ENCODE measurements at places on chromosomes 11 and 22.

- no peak for DNase-seq
Measured at GRCh38 chr11:563812-564578, 3.2 kb downstream of the RASSF7 start.

DNA sequence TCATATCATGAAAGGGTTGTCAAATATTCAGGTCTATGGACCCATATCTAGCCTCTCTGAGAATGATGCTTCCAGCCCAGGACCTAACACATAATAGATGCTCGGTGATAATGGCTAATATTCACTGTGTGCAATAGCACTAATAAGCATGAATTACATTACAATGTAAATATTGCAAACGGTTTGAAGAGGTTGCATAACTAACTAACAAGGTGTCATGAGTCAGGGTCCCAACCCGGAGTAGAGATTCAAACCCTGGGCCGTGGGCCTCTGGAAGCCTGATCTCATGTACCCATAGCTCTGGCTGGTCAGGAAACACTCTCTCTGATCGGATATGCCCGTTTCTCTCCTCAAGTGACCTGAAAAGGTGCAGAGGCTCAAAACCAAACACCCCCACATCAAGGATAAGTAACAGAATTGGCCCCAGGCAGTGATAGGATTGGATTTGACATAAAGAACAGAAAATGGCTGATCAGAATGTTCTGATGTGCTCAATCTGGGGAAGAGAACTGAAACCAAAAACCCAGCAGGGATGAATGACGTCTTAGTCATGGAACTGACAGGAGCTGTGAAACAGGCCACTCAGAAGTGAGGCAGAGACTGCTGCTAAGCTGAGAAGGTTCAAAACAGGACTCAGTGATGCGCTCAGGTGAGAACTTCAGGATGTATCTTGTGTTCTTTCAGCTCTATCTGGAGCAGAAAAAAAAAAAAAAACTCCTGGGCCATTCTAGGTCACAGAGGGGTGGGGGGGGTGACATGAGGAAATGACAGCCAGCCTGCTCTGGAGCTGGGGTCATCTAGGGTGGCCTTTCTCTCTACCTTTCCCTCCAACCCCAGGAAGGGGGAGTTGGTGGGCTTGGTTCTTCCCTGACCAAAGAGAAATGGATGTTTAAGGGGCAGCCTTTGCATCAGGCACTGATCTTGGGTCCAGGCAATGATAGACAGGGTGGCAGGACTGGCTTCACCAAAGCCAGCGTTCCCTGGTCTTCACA is 6.6 kb upstream of the KCTD17 start:
- no peak for DNase-seq

DNA sequence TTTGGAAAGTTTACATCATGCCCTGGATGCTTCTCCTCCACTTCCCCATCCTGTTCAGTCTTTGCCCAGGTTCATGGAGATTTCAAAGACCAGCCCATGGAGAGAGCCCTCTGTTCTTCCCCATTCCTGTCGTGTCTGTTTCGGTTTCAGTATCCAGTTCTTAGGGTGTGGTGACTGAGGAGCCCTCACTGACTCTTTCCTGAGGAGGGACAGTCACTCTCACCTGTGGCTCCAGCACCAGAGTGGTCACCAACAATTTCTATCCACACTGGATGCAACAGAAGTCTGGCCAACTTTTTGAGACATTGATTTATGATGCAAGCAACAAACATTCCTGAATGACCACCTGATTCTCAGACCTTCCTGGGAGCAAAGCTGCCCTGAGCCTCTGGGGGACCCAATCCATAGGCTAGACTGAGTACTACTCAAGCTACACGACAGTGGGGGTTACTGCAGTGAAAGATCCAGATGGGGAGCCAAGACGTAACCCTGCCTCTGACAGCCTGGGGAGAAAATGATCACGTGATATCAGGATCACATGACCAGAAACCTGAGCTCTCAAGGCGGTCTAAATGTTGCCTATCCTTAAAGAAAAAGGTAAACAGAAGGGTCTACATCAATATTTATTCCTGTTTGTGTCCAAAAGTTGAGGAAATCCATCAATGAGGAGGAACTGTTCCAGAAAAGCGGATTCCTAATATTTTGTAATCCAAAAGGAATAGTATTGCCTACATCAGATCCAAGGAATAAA is 76.2 kb upstream of the VPREB1 start:
- no peak for DNase-seq

GRCh38 chr22:28137036-28137435 is 218.0 kb upstream of the PITPNB start:
- DNase-seq: no peak

GRCh38 chr11:112871909-112872500 is 89.2 kb upstream of the NCAM1 start:
- DNase-seq: no peak

DNA sequence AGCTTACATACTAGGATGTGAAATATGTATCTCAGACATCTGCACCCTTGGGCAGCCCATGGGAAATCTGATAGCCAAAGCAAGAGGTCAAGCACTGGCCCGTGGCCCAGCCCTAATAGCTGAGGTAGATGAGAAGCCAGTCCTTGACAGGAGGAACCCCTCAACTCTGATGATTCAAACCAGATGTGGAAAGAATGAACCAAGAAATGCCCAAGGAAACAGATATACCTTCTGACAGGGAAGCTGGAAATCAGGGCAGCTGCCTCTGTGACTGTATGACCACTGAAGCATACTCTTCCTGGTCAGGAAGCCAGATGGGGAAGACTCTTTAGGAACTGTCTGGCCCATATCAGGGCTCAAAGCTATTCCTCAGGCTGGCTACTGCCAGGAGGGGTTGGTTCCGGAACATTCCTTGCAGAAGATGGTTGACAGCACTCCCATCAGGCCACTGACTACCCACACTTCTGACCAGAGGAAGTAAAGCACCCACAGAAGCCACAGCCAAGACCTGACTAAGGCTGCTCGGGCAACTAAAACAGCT is 124.2 kb downstream of the SWAP70 start:
- no peak for DNase-seq

DNA sequence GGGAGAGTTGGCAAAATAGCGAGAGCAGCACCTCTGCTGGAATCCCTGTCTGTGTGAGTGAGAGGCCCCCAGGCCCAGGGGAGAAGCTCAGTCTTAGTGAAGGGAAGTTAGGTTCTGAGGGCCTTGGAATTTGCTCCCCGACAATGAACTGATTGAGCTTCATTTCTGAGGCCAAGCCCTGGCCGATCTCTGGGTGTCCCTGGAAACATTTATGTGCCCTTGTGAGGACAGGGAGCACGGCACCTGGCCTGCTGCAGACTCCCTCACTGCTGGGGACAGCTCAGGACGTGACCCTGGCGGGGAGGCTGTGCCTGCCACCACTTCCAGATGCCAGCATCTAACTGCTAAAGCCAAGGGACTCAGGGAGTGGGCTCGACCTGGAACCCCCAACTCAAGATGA is 52.0 kb downstream of the ARHGAP8 start:
- DNase-seq: no peak

DNA sequence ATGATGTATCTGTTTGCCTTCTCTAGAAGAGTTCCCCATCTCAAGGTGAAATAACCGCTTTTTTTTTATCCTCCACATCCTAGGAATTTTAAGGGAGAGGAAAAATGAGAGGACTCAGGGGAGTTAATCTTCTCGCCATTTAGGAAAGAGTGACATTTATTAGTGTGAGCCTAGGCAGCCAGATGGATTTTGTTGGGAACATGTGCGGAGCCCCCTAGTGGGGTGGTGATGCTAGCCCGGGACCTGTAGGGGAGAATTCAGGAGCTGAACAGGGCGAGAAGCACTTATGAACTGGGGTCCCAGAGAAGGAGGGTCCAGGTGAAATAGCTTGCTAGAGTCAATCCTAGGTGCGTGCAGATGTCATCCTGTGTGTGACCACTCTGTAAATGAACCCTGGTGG is 10.7 kb downstream of the IL17RA start:
- no peak for DNase-seq

DNA sequence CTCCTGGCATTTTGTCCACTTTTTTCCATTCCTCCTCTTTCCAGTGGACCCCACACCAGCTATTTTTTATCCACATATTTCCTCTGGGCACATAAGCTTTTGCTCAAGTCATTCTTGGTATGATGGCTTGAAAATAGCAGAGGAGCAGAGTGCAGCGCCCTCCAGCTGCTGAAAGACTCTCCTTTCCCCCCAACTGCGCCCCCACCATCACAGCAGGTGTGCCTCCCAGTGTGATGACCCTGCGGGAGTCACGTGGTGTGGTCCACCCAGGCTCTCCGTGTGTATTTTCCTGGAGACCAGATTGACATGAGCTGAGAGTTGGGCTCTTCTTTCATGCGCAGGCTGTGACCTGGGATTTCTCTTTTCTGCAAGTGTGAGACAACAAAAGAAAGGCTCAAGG is 1241.6 kb downstream of the TBC1D22A start:
- no peak for DNase-seq

- DNase-seq: no peak
Measured at GRCh38 chr11:23789200-23789853, 707.5 kb upstream of the LUZP2 start.

DNA sequence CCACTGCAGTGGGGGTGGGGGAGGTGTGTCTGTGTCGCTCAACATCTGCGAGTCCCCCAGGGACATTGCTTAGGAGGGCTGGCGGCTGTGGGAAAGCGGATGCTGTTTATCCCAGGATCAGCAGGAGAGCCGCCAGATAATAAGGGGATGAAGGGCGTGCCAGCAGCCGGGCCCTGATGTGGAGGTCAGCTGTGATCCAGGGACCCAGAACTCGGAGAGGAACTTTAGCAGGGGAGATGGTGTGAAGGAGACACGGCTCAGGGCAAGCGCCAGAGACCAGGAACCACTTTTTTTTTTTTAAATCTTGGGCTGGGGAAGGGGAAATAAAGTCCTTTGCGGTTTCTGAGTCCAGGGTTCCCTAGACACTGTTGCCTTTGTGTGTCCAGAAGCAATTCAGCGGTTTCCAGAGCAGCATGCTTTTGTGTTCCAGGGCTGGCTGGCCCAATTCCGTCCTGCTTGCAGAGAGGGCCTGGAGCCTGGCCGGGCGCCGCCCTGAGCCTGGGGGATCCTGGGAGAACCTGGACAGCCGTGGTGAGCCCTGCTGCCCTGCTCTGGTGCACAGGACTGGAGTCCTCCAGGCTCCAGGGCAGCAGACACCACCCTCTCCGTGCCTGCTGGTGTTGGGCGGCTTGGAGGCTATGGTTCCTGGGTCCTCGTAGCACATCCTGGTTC is at the start of gene GRAMD4:
Gene GRAMD4, plus strand, starts transcription at position 557 of the 672 bp plus-strand sequence. CDS start 6,414 bp downstream, outside the sequence.
- no peak for DNase-seq

DNA sequence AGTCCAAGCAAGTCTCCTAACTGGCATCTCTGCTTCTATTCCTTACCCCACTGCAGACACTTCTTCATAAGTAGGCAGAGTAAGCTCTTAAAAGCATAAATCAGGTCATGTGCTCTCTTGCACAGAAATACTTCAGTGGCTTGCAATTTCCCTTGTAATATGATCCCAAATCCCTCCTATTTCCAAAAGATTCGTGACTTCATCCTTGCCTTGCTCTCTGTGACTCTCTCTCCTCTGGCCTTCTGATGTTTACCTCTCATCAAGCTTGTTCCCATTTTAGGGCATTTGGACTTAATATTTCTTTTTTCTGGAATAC is 37.4 kb upstream of the NCR3LG1 start:
- DNase-seq: no peak

GRCh38 chr11:73308003-73308960 is at the start of gene ARHGEF17:
Gene ARHGEF17 (plus strand): TSS chr11:73308276. CDS start chr11:73308639, 363 bp downstream.
- DNase-seq: peak; percentile 10

- DNase-seq: no peak
Measured at GRCh38 chr11:64747961-64748665, 4.2 kb upstream of the RASGRP2 start.

DNA sequence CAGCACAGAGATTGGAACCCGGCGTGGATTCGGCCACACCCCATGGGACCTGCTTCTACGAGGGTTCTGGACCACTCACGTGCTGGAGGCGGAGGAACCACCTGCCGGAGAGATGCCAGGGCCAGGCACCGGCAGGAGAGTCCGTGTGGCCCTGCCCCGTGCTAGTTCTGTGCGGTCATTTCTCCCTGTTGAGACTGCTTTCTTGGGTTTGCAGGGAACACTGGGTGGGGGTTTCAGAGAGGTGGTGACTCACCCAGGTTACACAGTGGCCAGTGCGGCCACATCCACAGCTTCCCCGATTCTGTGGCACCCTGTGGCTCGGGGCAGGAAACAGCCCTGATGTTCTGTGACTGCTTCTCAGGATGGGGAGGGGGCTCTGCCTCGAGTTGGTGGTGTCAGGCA is 3.6 kb upstream of the PHLDA2 start:
- DNase-seq: no peak

- no peak for DNase-seq
Measured at GRCh38 chr11:66510990-66511339, 530 bp downstream of the BBS1 start.

DNA sequence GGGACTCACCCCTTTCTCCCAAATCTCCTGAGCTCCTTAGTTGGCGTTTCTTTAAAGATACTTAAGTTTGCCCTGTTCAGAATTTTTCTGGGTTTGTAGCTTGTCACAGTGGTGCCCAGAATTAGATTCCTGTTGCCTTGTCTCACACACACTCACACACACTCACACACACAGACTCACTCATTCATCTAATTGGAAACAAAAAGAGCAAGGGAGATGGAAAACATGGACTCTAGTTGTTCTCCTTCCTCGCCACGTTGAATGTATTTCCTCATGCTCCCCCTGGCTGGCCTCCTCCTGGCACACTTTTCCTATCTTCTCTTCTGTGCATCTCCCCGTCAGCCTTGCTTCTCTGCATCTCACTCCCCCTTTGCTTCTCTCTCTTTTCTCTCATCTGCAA is 752.3 kb downstream of the NTM start:
- DNase-seq: no peak

- no peak for DNase-seq
Measured at GRCh38 chr11:86795949-86796348, 4.4 kb upstream of the PRSS23 start.

- DNase-seq: no peak
Measured at GRCh38 chr11:113410414-113411135, 23.0 kb downstream of the ANKK1 start.

- DNase-seq: no peak
Measured at GRCh38 chr11:48051217-48051830, 71.0 kb downstream of the PTPRJ start.

DNA sequence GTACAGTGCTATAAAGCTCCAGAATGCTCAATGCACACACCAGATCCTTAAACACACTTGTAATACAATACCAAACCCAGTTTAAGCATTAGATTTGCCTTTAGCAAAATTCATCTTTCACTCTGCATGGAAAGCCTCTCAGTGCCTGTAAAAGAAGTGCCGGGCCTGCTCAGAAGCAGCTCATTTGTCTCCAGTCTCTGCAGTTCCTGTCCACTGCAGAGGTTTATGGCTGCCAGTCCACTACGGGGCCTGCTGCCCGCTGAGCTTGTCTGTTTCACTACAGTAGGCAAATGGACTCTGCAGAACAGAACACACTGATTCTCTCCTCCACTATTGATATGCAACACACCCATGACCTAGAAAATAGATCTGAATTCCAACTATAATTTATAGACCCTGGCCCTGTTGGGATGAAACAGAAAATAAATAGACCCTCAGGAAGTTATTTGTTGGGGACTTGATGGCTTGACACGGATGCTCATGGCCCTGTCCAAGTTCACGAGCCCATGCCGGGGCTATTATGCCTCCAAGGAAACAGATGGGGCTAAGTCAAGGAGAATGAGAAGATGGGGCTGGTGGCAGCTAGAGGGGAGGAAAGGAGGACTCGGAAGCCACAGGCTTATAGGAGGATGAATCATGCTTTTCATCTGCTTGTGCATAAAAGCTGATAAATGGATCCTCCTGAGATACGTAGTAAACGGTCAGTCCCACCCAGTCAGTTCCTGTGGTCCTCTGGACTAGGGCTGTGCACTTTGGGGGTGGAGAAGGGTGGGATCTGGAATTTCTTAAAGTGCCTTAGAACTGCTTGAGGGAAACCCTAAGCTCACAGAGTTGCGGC is 416.8 kb upstream of the TENM4 start:
- DNase-seq: no peak

Data from activated CD8-positive, alpha-beta memory T cell treated with anti-CD3 and anti-CD28 coated beads for 1 hour (primary cell).